ENCODE measurements at places on chromosomes 1 and 21.

- DNase-seq = no peak
These were observed 21.7 kb upstream of the PEF1 start for GRCh38 chr1:31666263-31666963.

- DNase-seq = no peak
These were observed 38.7 kb downstream of the HS2ST1 start for GRCh38 chr1:86953167-86953566.

DNA sequence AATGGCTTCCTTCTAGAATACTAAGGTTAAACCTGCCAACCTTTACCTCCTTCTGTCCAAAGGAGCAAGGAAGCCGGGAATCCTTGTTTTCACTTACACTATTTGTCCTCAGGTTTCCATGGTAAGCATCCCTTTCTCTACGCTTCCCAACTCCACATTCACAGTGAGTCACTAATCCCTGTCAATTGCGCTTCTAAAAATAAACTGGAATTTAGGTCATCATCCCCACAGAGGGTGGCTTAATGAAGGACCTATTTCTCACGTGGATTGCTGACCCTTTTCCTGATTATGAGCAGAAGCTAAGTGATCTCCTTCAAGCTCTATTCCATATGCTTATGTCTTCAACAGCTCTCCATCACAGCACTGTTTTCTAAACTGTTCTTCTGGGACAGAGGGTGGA is 39.9 kb upstream of the ABCA4 start:
- peak; percentile 65 for DNase-seq

- DNase-seq = no peak
These were observed 1.6 kb downstream of the SOX13 start for GRCh38 chr1:204074274-204075138.

GRCh38 chr1:90106311-90106710 is 111.4 kb downstream of the ZNF326 start:
- no peak for DNase-seq

DNA sequence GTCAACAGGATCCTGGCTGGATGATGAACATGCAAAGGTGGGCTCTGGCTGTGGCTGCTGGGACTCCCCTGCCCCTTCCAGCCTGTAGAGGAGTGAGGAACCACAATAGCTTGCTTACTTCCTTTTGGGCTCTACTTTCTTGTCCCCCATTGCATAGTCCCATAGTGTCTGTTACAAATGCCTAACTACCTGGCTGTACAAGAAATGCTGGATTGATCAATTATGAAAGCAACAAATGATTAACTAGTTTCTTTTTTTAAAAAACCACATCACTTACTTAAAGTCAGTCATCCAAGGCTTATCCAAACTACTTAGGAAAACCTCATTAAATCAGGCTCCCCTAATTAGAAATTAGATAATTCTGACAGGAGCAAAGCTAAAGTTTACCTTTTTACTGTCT is 514.1 kb upstream of the PKN2 start:
- no peak for DNase-seq

DNA sequence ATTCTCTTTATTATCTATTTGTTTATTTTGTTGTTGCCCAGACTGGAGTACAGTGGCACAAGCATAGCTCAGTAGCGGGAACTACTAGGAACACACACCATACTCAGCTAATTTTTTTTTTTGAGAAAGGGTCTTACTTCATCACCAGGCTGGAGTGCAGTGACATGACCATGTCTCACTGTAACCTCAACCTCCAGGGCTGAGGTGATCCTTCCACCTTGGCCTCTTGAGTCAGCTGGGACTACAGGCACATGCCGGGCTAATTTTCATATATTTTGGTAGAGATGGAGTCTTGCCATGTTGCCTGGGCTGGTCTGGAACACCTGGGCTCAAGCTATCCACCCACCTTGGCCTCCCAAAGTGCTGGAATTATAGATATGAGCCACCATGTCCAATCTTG is 5.3 kb upstream of the TXNIP start:
- DNase-seq = no peak

DNA sequence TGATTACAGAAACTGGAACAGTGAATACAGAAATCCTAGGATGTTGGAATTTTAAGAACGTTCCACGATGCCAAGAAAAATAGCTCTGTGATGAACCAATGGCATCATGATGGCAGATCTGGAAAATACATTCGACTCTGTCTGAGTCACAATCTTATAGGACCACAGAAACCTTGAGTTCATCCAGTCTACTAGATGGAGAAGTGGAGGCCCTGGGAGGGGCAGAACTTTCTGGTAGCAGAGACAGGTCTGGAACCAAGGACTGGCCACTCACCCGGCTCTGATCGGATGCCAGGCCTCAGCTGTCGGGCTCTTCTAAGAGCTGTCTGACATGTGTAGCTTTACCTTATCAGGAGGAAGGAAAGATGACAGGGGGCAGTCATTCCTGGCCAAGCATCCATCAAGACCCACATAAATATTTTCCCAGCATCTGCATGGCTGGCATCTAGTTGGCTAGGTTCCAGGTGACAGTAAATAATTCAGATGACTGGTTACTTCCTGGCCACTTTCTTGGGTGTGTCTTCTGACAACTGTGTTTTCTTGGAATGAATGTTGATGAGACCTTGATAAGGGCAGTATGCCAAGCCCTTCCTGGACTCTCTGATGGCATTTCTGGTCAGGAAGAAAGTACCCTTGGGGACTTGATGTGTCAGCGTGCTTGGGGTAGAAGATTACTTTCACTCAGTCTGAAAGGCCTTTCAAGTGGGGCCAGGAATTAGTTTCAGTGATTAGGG is 72.6 kb upstream of the TRABD2B start:
- no peak for DNase-seq
